Urinary bladder (tissue), 4 donors: ENCODE measurements at places on chromosomes 11 and 22. TPM values are rescaled to one million over a fixed set of nuclear protein-coding genes. Genes with fewer than 3 reads are reported as not detected.

DCHS1 gene
- total RNA-seq, result 49.2 TPM

SUSD2 gene
- total RNA-seq, result 0.26 TPM

CNIH2 gene
- 1.1 TPM for total RNA-seq

GAS2 gene
- total RNA-seq, result 18.8 TPM

ATM gene
- total RNA-seq, result 267 TPM

APOBEC3G gene
- total RNA-seq, result 10.1 TPM

ROM1 gene
- 1.3 TPM for total RNA-seq

FOSL1 gene
- total RNA-seq, result not detected

POLR2L gene
- 21.7 TPM for total RNA-seq

RCOR2 gene
- total RNA-seq, result 1.9 TPM

KCNK7 gene
- total RNA-seq, result 0.63 TPM

OR4D11 gene
- not detected for total RNA-seq

FJX1 gene
- total RNA-seq, result 8.7 TPM

MRGPRX3 gene
- total RNA-seq, result not detected

PKNOX2 gene
- 6.5 TPM for total RNA-seq

CD3D gene
- total RNA-seq, result 0.69 TPM

TPH1 gene
- total RNA-seq, result 2.5 TPM

HIC2 gene
- total RNA-seq, result 5.0 TPM

NECTIN1 gene
- total RNA-seq, result 18.1 TPM

OR8G1 gene
- not detected for total RNA-seq

OR52D1 gene
- total RNA-seq, result not detected

ESAM gene
- total RNA-seq, result 13.3 TPM

NLRP14 gene
- total RNA-seq, result 0.42 TPM
